NCI-H69 (cell line): ENCODE measurements at places on chromosomes 1 and 21.

DNA sequence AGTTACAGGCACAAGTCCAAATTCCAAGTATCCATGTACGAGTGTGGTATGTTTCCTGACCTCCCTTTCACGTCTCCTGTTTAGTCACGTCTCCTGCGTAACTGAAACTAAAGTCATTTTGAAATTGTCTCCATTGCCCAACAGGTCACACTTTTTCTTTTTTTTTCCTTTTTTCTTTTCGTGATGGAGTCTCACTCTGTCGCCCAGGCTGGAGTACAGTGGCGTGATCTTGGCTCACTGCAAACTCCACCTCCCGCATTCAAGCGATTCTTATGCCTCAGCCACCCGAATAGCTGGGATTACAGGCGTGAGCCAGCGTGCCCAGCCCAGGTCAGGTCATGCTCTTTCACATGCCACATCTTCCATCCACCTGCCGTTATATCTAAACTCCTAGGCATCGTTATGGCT lies 38.2 kb downstream of the L1TD1 start:
- DNase-seq, result no peak

DNA sequence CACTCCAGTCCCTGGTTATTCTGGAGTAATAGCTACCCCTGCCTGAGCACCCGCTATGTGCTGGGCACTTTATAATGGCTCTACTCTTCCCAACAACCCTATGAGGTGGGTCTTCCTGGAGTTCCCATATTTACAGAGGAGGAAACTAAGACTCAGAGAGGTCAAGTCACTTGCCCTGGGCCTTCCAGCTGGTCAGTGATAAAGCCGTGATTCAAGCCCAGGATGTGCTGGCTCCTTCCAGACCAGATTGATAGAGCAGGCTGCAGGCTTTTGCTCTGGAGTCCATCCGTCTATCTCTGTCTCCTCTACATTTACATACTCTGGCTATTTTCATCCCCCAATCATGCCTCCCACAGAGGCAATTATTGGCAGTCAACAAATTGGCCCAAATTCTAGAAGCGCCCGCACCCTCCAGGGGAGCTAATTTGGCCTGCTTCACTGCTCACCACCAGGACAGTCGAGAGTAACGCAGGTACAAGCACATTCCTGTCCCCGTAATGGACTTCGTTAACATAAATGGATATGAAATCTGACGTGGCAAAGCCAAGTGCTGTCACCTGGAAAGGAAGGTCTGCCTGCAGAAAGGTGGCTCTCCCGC lies 39.8 kb upstream of the SELENON start:
- peak; percentile 74 for DNase-seq

DNA sequence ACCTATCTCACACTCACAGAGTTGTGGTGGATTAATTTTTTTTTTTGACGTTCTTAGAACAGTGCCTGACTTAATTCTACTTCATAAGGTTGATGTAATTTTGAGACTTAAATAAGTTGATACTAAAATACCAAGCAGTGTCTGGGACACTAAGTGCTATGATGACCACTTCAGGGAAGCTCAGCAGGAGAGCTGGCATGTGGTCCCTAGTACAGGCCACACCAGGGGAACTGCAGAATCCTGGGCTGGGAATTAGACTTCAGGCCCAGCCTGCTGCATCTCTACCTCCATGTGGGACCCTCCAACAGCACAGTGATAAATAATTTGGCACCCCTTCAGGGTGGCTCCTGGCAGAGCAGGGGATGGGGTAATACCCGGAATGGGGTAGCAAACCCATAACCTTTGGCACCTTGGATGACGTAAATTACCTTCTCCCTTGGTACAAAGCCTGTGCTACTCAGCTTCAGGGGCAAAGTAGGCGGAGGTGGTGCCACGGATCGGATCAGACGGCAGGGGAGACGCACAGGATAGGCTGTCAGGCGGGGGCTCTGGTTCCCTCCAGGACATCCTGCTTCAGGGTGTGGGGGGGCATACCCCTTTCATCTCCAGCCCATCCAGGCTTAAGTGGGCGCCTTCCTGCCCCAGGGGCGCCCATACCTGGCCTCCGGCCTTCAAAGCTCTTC lies 4.8 kb downstream of the MFSD2A start:
- peak; percentile 17 for DNase-seq

DNA sequence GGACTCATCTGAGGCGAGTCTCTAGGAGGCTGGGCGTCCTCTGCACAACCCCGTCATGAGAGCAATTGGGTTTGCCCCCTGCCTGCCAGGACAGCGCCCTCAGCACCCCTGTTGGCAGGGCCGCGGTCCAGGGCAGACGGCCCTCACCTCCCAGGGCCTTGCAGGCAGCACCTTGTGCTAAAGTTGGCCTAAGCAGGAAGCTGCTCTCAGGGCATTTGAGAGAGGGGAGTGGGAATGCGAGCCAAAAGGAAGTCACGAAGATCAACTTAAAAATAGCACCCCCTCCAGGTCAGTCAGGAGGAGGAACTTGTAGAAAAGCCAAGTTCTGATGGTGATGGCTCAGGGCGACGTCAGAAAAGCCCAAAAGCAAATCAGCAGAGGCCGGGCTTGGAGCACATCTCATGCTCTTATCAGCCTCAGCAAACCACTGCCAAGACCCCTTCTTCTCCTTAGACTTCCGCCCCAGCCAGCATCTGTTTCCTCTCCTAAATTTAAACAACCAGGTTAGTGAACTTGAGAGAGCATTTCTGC lies 12.6 kb upstream of the ADORA3 start:
- peak; percentile 2 for DNase-seq

DNA sequence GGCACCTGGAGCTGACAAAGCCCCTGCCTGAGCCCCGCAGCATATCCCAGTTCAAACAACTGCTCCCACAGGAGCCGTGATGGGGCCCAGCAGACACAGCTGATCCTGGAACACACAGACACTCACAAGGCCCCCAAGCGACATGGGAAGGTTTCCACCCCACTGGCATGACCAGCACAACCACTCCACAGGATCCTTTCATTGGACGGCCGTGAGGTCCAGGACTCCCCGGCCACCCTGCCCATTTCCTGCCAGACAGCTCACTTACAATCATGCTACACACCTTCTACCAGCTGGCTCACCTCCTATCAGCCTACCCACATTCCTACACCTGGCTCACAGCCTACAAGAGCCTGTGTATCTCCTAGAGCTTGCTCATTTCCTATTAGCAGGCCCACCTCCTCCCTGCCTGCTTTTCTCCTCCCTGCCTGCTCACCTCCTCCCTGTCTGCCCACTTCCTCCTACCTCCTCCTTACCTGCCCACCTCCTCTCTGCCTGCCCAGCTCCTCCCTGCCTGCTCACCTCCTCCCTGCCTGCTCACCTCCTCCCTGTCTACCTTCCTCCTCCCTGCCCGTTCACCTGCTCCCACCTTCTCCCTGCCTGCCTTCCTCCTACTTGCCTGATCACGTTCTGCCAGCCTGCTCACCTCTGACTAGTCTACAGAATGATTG lies 73.9 kb downstream of the MATN1 start:
- DNase-seq, result peak; percentile 23

DNA sequence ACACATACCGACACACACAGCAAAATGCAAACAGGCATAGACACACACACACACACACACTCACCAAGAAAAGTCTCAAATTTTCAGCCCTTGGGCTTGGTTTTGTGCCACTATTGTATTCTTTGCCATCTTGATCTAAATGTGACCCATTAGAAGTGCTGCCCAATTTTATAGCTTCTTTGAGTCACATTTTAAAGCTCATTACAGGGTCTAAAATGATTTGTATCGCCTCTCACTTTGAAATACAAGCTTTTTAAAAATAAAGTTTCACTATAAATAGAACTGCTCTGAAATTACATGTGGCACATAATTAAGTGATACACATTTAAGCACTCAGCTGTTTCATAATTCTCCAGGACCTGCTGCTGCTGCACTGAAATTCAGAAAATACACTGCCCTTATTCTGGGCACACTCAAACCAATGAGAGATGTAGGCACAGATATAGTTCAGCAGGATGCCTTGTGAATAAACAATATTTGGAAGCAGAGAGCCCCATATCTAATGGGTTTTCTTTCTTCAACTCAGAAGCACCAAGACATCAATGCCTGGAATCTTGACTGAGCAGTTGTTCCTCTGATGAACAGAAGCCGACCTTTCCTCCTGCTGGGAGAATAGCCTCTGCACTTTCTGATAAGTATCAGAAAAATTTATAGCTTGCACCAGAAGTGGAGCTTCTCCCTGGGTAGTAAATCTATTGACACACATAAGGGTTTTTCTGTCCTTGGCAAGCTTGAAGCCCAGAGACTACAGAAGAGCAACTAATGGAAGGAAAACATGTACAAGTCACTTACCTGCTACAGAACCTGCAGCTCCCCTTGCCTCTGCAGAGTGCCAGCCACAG lies 37.0 kb upstream of the PLPPR4 start:
- DNase-seq, result no peak

- no peak for DNase-seq
These were observed 585.0 kb upstream of the ZP4 start for GRCh38 chr1:238475712-238476111.

DNA sequence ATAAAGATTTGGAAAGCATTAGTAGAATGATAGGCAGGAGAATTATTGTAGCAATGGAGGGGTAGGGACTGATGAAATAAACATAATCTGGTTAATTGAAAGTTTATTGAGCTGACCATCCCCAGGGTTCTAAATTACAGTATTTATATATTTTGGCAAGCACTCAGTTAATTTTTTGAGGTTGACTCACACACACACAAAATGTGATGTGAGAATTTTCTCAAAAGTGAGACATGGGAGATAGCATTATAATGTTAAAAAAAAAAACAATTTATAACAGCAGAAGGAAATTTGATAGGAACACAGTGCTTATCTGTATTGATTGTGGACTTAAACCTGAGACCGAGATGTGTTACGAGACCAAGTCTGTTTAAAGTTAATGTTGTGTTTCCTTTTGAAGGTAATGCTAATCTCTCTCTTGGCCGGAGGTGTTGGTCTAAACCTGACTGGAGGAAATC lies 24.6 kb downstream of the TRIM45 start:
- DNase-seq, result peak; percentile 13

GRCh38 chr1:170494369-170494768 lies 37.6 kb upstream of the GORAB start:
- DNase-seq, result peak; percentile 26

- DNase-seq, result no peak
These were observed 6.4 kb upstream of the RAB4A start for GRCh38 chr1:229264487-229264886.

DNA sequence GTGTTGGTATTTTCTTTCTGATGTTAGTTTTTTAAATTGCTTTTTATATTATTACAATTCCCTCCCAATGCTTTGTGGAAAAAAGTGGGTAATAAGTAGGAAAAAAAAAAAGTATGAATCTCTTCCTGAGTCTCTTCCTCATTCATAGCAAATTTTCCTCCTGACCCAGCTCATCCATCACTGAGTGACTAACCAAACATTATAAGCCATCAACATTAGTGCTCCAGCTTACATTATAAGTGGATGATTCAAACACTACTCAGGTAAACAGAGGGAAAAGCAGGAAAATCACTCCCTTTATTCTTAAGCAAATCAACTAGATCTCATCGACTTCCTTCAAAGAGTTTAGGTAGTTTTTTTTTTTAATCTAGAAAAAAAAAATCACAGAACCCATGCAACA lies 15.4 kb upstream of the SAMD13 start:
- no peak for DNase-seq

DNA sequence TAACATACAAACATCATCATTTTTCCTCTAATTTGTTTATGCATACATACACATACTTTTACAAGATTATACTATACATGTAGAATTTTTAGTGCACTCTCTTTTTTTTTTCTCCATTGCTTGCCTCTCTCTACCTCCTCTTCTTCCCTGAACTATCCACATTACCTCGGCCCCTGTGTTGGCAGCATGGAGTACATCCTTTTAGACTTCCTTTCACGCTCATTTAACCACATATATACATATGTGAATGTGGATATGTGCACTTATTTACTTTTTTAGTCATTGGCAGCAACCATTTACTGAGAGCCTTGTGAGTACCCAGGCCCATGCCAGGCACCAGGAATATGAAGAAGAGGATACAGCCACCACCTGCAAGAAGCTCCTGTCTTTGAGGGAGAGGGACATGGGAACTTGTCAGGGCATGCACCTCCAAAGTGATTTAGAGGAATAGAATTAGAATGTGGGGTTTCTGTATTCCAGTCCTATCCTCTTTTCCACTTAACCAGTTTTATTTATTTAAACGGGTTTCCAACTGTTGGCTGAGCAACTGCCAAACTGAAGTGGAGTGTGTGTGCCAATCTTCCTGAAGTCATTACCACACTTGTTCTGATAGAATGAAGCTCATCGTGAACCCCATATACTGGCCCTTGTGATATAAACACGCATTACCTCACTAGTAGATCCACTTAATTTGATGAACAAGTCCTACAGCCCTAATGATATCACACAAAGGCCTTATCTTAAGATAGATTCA lies 212.6 kb downstream of the TNR start:
- DNase-seq, result no peak

DNA sequence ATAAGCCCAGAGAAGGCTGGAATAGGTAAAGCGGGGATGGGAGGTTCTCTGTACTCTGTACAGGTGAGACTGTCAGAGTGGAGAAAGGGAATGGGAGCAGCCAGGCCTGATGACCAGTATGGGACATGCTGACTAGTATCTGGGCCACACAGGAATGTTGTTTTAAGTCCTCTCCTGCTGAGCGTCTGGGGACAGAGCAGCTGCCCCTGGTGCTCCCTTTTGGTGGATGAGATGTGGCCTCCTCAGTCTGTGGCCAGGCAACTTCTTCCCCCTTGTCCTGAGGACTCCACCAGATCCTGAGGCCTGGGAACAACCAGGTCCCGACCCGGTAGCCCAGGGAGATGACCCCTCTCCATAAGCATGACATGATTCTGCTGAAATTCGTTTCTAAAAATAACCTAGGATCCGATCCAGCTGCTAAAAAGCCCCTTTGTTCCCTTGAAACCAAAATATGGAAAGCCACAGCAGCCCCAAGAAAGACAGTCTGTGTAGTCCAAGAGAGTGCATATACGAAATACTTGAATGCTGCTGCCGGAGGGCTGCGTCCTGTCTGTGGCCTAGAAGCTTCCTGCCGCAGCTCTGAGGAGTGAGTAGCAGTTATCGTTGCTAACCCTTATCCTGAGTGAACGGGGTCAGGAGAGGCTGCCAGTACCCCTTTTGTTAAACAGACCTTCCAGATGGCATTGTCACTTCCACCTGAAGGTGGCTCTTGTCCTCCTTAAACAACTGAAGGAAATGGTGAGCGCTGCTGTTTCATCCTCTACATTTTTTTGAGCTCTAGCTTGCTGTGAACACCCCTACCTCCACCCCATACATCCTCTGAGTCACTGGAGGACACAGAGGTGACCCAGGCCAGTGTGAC lies 47.1 kb downstream of the ATP2B4 start:
- DNase-seq, result peak; percentile 45

DNA sequence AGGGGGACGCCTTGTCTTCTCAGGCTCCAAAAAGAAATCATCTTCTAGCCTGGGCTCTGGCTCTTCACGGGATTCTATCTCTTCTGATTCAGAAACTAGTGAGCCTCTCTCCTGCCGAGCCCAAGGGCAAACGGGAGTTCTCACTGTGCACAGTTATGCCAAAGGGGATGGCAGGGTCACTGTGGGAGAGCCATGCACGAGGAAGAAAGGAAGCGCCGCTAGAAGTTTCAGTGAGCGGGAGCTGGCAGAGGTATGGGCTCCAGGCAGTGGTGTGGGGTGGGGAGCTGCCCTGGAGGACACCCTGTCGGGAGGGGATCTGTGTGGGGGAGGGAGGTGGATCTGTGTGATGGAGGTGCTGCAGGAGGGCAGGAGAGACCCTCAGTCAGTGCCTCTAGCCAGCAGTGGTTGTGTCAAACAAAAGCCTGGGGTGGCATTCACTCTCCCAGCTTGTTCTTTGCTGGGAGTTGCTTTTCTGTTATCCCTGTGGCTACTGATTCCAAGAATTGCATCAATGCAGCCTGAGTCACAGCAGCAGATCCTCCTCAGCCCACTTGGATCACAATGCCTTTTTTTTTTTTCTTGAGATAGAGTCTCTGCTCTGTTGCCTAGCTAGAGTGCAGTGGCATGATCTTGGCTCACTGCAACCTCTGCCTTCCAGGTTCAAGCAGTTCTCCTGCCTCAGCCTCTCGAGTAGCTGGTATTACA lies 21.8 kb downstream of the KDM4A start:
- no peak for DNase-seq
